Activated naive CD8-positive, alpha-beta T cell treated with anti-CD3 and anti-CD28 coated beads, Interleukin-2, amount 50 U/mL, for 24 hours (primary cell): ENCODE measurements at places on chromosomes 5 and 9.

- no peak for DNase-seq
These were observed 136.6 kb upstream of the GPR151 start for GRCh38 chr5:146652547-146652946.

GRCh38 chr5:27015758-27016157, 22.6 kb downstream of the CDH9 start:
- no peak for DNase-seq

- DNase-seq: no peak
These were observed 38.9 kb upstream of the STX17 start for GRCh38 chr9:99867536-99867935.

DNA sequence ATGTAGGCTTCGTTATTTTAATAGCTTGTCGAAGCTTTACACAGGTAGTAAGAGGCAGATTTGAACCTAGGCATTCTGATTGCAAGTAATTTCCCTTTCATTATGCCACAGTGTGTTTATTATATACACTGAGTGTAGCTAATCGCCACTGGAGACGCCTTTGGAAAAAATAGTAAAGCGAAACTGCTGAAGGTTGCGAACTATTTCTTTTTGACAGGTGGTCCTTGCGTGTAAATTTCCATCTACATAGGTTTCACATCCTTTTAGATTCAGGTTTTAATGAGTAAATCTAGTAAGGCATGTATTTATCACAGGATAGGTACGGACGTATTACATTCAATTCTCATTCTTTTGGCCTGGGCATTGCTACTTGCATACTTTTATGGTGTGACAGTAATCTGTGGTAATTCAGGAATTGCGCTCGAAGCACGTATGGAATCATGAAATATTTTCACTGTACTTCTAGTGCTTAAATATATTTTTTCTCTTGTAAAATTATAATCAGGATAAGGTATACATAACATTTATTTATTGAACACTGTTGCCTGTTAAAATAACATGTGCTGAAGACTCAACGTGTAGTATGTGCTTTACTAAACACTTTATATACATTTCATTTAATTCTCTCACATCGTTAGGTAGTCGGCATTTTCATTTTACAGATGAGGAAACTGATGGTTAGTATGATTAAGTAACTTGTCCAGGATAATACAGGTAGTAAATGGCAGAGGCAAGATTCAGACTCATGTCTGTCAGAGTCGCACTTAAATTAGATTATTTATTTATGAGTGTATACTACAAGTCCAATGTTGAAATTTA, 1.8 kb downstream of the MARCHF6 start:
- no peak for DNase-seq

DNA sequence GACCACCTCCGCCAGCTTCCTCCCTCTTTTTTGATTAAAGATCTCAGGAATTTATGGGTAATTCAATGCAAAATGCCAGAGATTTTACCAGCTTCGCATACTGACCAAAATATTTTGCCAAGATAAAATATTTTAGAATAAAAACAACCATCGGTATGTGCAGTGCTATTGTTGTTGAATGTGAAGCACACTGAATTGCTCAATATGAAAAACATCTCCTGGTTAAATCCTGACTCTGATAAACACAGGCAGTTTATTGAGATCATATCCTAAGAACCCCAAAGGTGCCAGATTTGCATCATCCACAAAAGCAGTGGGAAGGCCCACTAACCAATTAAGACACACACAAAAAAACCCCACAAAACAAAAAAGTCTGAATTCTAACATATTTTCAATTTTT, 202.4 kb downstream of the GLIS3 start:
- DNase-seq: no peak
